ENCODE measurements at places on chromosomes 13 and 19.

- DNase-seq, result no peak
Observed at GRCh38 chr13:86684402-86684801, 885.2 kb upstream of the SLITRK6 start.

DNA sequence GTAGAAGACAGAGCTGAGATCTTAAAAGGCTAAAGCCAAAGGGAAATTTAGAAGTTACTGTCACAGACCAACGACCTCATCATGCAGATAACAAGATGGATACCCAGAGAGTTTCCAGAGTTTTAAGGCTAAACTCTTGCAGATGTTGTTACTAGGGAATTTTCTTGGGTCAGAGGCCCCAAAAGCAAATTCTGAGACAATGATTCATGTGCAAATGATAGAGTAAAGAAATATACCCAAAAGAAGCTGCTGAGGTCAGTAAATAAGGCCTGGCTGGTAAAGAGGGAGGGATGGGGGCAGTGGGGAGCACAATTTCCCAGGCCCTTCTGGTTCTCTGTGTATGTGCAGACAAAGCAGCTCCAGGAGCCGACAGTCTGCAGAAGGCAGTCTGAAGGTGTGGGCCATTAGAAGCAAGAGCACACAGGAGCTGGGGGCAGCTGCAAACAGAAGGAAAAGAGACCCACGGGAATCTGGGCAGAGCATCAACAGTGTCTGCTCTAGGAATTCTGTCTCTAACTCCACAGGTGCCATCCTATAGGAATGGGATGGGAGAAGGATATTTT, 330.8 kb downstream of the TBC1D4 start:
- DNase-seq, result no peak

- no peak for DNase-seq
Observed at GRCh38 chr19:13234518-13234917, 84.3 kb downstream of the IER2 start.

DNA sequence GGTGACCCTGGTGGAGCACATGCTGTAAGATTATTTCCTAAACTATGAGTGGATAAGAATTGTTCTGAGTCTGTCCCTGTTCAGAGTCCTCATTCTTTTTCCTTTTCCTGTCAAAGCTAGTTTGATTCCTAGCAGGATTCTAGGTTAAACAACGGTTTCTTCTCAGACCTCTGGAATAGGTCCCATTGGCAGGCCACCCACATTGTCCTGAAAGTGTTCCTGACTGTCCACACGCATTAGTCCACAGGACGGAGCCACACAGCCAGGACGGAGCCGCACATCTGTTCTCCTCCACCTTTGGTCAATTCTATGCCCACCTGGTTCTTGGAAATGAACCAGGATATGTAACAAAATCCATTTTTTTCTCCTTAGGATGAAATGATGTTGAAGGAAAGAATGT, 46.1 kb downstream of the ANKRD10 start:
- DNase-seq, result no peak

GRCh38 chr13:32969516-32969941, 46.7 kb upstream of the KL start:
- DNase-seq, result no peak

GRCh38 chr13:98507282-98507797, 69.6 kb downstream of the STK24 start:
- no peak for DNase-seq

DNA sequence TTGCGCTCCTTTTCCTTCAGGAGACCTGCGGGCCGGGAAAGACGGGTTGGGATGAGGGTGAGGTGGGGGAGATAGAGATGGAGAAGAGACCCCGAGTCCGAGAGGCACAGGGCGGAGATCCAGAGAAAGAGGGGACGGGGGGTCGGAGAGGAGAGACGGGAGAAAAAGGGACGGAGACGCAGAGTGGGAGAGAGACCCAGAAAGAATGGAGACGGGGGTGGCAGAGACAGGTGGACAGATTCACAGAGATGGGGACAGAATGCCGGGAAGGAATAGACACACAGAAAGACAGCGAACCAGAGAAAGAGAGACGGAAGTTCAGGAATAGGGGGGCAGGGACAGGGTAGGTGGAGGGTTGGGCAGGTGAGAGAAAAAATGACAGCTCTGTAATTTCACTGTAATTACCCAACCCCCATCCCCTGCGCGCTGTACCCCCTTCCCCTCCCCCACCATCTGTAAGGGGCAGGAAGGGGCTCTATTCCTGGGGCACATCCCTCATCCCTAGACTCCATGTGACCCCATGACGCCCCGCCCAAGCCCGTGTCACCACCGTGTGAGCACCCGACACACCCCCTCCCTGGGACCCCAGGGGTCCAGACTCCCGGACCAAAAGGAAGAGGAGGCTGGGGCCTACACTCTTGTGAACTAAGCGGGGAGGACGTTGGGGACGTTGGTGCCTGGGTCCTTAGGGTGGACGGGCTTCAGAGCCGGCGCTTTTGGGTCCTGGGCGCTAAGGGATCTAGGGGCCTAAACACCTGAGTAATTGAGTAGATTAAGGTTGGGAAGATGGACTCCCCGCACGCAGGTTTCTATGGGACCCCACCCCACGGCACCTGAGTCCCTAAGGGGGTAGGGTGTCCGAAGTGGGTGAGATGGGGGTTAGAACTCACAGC, 967 bp downstream of the DBP start:
- no peak for DNase-seq

GRCh38 chr19:10219678-10220077, 11.5 kb downstream of the S1PR2 start:
- no peak for DNase-seq

GRCh38 chr13:103573446-103573845, 507.2 kb upstream of the SLC10A2 start:
- DNase-seq, result no peak

- DNase-seq, result no peak
Observed at GRCh38 chr13:49302817-49303216, 55.1 kb downstream of the CDADC1 start.

DNA sequence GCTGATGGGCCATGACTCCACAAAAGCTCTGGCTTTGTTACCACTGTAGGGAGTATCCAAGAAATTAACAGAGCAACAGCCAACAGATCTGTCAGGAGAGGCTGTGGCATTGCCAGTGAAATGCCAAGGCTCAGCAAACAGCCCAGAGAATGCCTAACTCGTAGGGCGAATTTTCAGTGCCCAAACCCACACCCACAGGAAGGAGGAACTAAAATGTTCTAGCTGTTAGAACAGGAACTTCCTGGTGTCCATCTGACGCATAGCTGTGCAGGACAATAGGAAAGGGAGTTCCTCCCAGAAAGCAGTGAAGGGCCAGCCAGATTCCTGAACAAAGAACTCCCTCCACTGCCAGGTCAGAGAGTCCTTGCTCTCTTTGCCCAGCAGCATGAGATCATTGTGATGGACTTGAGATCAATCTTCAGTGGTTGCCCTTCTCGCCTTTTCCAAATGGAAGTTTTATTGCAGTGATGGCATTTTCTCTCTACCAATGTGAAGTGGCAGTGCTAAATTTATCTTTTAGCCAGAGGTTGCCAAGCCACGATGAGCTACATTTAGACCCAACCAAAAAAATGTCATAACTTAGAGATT, 224.2 kb upstream of the STARD13 start:
- DNase-seq, result peak; percentile 59

DNA sequence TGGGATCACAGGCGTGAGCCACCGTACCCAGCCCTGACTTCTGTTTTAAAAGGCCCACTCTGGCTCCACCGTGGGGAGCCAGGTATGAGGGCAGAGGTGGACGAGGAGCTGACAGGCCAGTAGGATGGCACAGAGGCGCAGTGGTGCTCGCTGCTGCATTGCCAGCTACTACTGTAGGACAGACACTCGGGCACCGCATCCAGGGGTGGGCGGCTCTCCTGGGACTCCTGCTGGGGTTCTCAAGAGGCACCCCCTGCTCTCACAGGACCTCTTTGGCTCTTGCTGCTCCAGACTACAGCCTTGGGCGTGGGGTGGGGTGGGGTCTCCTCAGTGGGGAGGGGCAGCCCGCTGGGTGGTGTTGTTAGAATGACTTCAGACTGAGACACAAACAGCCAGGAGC, 53.4 kb downstream of the LATS2 start:
- peak; percentile 71 for DNase-seq

DNA sequence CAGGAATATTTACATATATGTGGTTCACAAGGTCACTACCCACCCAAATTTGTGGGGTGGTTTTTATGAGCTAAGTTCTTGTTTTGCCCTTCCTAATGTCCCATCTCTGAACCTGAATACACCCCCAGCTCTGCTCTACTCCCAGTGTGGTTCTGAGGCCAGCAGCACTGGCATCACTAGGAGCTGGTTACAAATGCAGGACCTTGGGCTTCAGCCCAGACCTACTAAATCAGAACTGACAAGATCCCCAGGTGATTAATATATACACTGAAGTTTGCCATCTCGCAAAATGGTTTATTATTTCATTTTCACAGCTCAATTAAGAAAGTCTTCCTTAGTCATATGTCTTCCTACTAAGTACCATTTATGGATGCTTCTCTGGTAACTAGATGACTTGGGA, 67.9 kb downstream of the FOXO1 start:
- no peak for DNase-seq

- peak; percentile 88 for DNase-seq
Observed at GRCh38 chr19:41626877-41627276, at the start of gene CEACAM4. Gene CEACAM4 (minus strand): TSS chr19:41627074. CDS start chr19:41626963, 111 bp downstream.

DNA sequence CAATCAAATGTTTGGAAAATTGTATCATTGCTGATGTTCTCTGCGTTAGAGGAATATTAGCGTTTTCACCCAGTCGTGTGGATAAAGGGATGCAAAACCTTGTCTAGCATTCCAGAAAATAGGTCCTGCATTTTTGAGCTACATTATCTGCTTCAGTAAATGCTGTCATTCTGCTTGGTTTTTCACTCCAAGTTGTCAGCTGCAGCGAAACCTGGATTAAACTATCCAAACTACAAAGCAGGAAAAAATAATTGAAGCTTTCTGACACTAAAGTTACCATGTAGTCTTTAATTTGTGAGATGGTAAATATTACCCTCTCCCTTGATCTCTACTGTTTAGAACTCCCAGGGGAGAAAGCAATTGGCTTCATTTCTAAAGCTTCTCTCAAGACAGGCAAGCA, 1795.5 kb upstream of the PRR20A start:
- DNase-seq, result no peak

GRCh38 chr19:1244693-1245451, 3.3 kb downstream of the ATP5F1D start:
- DNase-seq, result peak; percentile 89

- no peak for DNase-seq
Observed at GRCh38 chr13:28685892-28686291, 27.0 kb downstream of the POMP start.

All from Right ventricle myocardium inferior (tissue), 1 donor.